ENCODE measurements at places on chromosomes 6 and 20.

- no peak for DNase-seq
These were observed 4.4 kb downstream of the HLA-E start for GRCh38 chr6:30493643-30494250.

- DNase-seq = no peak
These were observed 5.3 kb downstream of the SNAI1 start for GRCh38 chr20:49987868-49988690.

GRCh38 chr6:85419046-85419759 is 30.7 kb upstream of the NT5E start:
- DNase-seq = no peak

GRCh38 chr6:162237331-162237730 is 490.2 kb downstream of the PRKN start:
- DNase-seq = no peak

- DNase-seq = no peak
These were observed 39.1 kb downstream of the MDFI start for GRCh38 chr6:41677124-41677921.

- no peak for DNase-seq
These were observed 1138.9 kb upstream of the ADGRB3 start for GRCh38 chr6:67496191-67496590.

DNA sequence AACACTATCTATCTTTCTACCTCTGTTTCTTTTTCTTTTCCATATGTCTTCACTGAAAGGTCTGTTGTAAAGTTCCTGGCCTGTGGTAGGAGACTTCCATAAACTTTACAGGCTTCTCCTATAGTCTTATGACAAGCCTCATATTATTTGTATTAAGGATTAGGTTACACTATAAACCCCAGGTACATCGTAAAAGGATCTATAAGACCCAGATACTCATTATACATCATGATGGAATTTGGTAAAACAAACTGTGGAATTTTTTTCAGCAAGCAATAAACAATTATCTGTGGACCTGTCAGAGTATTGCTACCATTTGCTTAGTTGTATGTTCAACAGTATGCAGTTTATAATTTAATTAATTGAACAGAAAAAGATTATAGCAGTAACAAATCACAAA is 55.5 kb downstream of the RFX6 start:
- DNase-seq = no peak

DNA sequence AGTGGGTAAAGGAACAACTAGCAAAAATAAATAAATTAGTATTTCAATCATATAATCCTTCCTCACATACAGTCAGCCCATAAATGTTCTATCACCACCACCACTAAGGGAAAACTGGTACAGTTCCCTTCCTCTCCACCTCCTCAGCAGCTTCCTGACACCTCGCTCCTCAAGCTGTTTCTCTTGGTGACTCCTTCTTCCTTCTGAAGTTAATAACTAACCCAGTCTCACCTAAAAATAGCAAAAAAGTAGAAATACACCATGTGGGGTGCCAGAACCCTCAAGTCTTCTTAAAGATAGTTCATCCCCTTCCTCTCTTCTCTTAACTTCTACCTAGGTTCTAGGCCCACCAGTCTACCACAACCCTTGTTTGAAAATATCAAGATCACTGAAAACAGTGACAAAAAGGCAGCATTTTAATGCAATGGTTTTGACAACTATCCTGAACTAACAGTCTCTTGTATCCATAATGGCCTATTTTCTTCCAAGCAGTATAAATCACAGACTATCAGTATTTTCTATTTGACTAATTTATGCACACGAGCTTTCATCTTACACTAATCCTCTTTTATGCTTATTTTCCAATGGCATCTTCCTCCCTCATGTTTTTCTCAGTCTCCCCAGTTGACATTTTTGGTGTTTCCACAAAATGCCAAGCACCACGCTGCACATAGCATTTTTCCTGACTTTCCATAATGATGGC is 85.5 kb downstream of the KHDC1L start:
- no peak for DNase-seq
